ENCODE measurements at places on chromosomes 2 and 18. TPM values are rescaled to one million over a fixed set of nuclear protein-coding genes. Genes with fewer than 3 reads are reported as not detected.

DNA sequence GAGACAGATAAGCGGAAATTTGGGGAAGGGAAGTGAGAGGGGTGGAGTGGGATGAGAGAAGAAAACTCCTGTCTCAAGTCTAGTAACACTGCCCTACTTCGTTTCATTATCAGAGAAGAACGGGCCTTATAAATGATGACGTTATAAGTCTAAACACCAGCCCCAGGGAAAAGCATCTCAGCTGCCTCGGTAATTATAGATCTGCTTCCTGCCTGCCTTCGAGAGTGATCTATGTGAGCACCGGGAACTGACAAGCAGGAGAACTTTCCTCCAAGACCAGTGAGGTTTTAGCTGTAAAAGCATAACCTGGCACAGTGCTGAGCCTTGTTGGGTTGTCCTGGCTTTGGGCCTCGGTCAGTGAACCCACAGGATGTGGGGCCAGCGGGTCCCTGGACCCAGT lies 227.9 kb upstream of the SIX2 start:
- DNase-seq: no peak
- H3K27me3 ChIP-seq: peaks cover 17% of the 10 kb centered on the region
- H3K4me3 ChIP-seq: no peak overlapping the region
- H3K36me3 ChIP-seq: no peaks in the 10 kb centered on the region
- no peaks in the 10 kb centered on the region for H3K4me1 ChIP-seq
- no peak overlapping the region for H3K27ac ChIP-seq

- no peaks in the 10 kb centered on the region for H3K27me3 ChIP-seq
- H3K27ac ChIP-seq: no peak overlapping the region
- H3K4me3 ChIP-seq: no peak overlapping the region
Measured at GRCh38 chr18:3530807-3531206, 80.8 kb downstream of the TGIF1 start.

DNA sequence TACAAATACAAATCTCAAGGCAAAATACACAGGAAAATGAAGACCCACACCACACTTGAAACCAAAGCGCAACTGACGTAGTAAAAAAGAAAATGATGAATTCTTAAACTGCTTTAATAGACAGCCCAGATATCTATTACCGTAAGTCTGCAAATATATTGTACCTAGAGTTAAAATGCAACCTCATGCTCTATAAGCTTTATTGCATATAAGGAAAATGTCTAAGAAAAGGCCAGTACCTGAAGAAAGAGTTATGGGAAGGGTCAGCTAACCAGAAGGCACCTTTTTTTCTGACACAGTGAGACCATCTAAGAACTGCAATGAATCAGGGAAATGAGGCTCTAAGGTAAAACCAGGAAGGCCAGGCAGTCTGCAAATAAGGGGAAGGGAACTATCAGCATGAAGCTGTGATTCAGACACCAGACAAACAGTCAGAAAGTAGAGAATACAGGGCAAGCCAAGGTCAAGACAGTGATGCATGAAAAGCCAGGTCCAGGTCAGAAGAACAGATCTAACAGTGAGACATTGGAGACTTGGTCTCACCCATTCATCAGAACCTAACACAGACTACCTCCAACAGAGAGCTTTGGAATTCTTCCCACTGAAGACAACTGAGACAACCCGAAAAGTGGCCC lies 46.9 kb downstream of the PDE11A start:
- H3K27me3 ChIP-seq: peaks cover 7% of the 10 kb centered on the region
- H3K36me3 ChIP-seq: no peaks in the 10 kb centered on the region
- no peak overlapping the region for H3K27ac ChIP-seq
- H3K4me1 ChIP-seq: no peaks in the 10 kb centered on the region

The GAL3ST2 gene
- total RNA-seq: 0.83 TPM

DNA sequence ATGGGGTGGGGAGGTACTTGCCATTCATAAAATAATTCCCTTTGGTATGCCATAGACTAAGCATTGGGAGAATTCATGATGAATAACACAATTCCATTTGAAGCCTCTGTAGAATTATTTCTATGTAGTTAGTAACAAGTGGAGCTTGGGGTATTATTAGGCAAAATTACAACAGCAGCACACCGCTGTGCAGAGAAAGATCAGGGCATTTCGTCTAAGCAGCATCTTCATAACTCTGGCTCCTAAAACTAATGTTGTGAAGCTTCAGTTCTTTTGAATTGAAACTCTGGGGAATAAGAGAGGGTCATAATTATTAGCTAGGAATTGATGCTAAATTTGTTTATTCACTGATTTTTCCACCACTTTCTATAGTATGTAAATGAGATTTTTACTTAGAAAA lies 630.7 kb downstream of the DCC start:
- DNase-seq: no peak
- H3K27me3 ChIP-seq: no peaks in the 10 kb centered on the region
- H3K4me3 ChIP-seq: no peak overlapping the region
- no peaks in the 10 kb centered on the region for H3K36me3 ChIP-seq

GRCh38 chr2:237165405-237166276 lies 80.0 kb downstream of the COPS8 start:
- H3K4me3 ChIP-seq: no peak overlapping the region
- no peak for DNase-seq
- peaks cover 49% of the 10 kb centered on the region for H3K27me3 ChIP-seq
- no peak overlapping the region for H3K27ac ChIP-seq
- no peaks in the 10 kb centered on the region for H3K4me1 ChIP-seq

DNA sequence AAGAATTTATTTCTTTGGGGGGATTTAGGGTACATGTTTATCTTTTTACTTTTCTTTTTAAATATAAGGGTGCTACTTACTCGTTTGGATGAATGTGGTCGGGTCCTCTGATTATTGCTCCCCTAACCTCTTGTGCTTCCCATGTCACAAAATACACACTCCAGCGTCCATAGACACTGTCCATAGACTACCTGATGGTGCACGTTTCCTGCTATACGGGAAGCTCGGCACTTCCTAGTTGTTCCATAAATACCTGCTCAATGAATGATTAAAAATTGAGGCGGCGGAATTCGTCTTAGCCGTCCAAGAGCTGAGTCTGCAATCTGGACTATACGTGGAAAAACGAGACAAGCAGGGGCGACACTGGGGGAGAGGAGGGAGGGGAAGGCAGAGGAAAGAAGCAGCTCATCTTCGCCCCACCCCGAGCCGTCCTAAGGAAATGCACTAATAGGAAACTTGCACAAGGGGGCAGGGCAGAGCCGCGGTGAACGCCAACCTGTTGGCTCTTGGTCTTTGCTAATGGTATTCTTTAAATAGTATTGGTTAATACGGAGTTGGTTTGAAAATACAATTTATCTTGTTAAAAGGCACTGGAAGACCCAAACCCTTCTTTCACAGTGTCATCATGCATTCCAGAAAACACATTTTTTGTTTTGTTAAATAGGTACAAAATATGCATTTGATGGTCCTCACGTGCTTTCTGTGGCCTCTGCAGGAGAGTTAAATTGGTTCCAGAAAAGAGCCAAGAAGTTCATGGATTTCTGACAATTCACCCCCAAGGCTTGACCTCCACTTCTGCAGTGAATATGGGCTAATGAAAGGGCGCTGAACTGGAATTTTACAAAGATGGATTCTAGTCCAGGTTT lies 73.0 kb upstream of the KCTD1 start:
- H3K27ac ChIP-seq: no peak overlapping the region
- H3K4me3 ChIP-seq: no peak overlapping the region
- H3K4me1 ChIP-seq: no peaks in the 10 kb centered on the region
- peaks cover 8% of the 10 kb centered on the region for H3K36me3 ChIP-seq

The NEU4 gene
- 3.8 TPM for total RNA-seq

- no peaks in the 10 kb centered on the region for H3K36me3 ChIP-seq
- DNase-seq: no peak
Measured at GRCh38 chr2:55846426-55846825, 77.2 kb downstream of the EFEMP1 start.

The EVX2 gene
- not detected for total RNA-seq

DNA sequence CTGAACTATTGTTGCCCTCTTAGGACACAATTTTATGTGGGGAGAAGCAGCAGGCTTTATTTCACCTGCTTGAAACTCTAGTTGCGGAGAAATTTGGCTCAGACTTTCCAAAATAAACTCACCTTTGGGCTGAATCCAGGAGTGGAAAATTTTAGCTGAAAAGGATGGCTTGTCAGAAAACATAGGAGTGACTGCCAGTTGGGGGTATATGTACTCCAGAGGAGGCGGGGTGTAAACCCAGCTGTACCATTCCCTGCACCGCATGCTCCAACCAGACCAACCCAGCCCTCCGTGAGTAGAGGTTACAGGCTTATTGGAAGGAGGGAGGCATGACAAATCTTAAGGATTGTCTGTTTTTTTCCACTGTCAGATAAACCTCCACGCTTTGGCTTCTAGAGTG lies 53.8 kb downstream of the PRKCE start:
- no peak overlapping the region for H3K27ac ChIP-seq
- no peaks in the 10 kb centered on the region for H3K36me3 ChIP-seq
- no peak for DNase-seq
- H3K27me3 ChIP-seq: no peaks in the 10 kb centered on the region
- H3K4me1 ChIP-seq: peaks cover 11% of the 10 kb centered on the region
- no peak overlapping the region for H3K4me3 ChIP-seq

- H3K4me1 ChIP-seq: peaks cover 33% of the 10 kb centered on the region
- no peak for DNase-seq
- no peaks in the 10 kb centered on the region for H3K36me3 ChIP-seq
- no peaks in the 10 kb centered on the region for H3K27me3 ChIP-seq
Measured at GRCh38 chr2:106111882-106112571, 82.1 kb downstream of the UXS1 start.

The PNPT1 gene
- 30.4 TPM for total RNA-seq

The KIF1A gene
- 0.45 TPM for total RNA-seq

GRCh38 chr2:143177096-143177786 lies 48.0 kb downstream of the ARHGAP15 start:
- H3K36me3 ChIP-seq: peaks cover 13% of the 10 kb centered on the region
- H3K27ac ChIP-seq: peak overlapping the region; percentile 84
- no peak for DNase-seq

DNA sequence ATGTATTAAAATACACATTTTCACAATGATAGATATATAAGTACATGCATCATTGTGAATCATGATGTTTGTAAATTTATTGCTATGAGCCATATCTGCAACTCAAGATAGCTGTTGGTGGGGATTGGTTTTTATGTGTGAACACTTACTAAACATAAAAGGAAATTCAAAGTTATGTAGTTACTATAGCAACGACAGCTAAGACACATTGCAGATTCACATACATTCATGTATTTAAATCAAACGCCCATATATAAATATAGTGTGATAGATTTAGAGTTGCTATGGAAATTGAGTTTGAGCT lies 65.6 kb downstream of the MAPRE2 start:
- H3K27ac ChIP-seq: peak overlapping the region; percentile 51
- H3K4me3 ChIP-seq: no peak overlapping the region
- H3K36me3 ChIP-seq: peaks cover 10% of the 10 kb centered on the region

The IGFBP5 gene
- not detected for total RNA-seq

DNA sequence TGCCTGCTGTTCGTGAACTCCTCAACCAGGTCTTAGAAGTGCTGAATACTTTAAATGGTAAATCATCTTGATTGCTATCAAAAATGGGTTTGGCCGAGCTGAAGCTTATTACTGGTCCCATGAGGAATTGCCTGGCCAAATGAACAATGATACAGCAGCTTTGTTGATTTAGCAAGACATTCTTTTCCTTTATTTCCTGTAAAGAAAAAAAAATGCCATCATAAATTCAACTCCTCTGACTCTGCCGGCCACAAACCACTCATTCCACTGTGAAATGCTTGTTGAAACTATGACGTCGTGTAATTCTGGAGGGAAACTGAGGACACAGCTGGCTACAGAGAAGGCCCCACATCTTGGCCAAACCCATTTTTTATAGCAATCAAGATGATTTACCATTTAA lies 74.2 kb upstream of the ID2 start:
- peaks cover 29% of the 10 kb centered on the region for H3K4me1 ChIP-seq
- peak overlapping the region; percentile 75 for H3K27ac ChIP-seq
- DNase-seq: no peak
- peak overlapping the region; percentile 15 for H3K4me3 ChIP-seq

DNA sequence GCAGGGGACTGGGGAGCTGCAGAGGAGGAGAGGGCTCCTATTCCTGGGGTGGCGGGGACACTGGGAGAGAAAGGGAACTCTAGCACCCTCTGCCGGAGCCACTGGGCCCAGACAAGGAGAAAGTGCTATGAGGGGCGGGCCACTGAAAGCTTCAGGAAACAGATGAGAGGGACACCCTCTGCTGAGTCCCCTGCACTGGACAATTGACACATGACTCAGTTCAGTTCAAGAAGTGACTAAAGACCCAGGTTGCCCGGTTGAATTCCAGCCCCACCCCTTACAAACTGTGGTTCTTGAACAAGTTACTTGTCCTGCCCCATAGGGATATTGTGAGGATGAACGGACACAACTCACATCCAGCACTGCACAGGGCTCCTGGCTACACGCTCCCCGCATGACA lies 5.0 kb downstream of the RUFY4 start:
- peaks cover 8% of the 10 kb centered on the region for H3K4me1 ChIP-seq
- no peak for DNase-seq
- no peak overlapping the region for H3K4me3 ChIP-seq
- no peak overlapping the region for H3K27ac ChIP-seq
- H3K27me3 ChIP-seq: peaks cover 5% of the 10 kb centered on the region

DNA sequence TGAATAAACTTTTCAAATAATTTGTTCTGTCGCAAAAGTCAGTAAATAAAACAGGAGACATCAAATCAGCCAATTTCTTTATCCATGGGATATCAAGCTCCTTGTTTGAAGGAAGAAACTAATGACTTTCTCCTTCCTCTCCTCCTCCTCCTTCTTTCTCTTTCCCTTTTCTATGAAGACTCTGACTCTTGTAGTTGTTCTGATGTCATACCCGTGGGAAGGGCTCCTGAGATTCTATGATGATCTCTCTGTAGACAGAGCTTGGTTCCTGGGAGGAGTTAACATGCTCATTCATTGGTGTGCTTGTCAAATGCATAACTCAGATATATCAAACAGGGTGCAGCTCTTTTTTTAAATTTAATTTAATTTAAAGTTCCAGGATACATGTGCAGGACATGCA lies 118.7 kb upstream of the KCTD1 start:
- no peaks in the 10 kb centered on the region for H3K36me3 ChIP-seq
- H3K27ac ChIP-seq: no peak overlapping the region
- DNase-seq: no peak

The CAPN13 gene
- total RNA-seq: not detected

DNA sequence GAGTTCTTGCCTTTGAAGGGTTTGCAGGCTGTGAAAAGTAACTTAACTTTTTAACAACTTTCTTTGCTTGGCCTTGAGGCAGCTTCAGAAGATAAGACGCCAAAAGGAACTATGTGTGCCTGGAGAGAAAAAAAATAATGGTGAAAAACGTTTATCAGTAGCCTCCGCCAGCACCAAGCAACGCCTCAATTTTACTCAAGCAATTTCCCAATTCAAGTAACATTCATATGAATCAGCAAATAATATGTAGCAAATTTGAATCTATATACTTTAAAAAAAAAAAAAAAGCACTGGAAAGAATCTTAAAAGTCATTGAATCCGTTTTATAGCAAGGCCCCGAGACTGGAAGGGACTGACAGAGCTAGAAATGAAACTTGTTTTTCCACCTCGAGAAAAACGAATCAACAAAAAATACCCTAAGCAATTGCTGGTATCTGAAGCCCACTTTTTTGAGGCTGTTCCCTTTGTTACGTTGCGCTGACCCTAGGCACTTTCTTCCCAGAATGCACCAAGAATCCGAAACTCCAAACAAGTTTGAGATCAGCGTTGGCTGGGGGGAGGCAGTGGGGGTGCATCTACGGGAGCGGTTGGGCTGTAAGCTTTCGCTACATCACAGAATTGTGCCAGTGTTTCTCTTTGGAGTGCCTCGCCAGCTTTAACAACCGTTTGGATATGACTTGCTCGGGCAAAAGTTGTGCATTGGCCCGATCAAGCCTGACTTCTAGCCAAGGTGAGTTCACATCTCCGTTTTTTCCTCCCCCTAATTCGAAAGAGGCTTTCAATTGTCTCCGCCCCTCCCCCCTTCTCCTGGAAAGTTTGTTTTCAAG lies 2.7 kb upstream of the TGIF1 start:
- H3K36me3 ChIP-seq: no peaks in the 10 kb centered on the region
- H3K27ac ChIP-seq: peak overlapping the region; percentile 99
- H3K4me3 ChIP-seq: peak overlapping the region; percentile 97
- no peaks in the 10 kb centered on the region for H3K27me3 ChIP-seq
- DNase-seq: no peak
